ENCODE measurements at places on chromosomes 3 and 15.

- DNase-seq = no peak
Measured at GRCh38 chr3:187798531-187799530, 53.6 kb upstream of the BCL6 start.

- no peak for DNase-seq
Measured at GRCh38 chr3:151296226-151296625, 17.9 kb upstream of the P2RY14 start.

DNA sequence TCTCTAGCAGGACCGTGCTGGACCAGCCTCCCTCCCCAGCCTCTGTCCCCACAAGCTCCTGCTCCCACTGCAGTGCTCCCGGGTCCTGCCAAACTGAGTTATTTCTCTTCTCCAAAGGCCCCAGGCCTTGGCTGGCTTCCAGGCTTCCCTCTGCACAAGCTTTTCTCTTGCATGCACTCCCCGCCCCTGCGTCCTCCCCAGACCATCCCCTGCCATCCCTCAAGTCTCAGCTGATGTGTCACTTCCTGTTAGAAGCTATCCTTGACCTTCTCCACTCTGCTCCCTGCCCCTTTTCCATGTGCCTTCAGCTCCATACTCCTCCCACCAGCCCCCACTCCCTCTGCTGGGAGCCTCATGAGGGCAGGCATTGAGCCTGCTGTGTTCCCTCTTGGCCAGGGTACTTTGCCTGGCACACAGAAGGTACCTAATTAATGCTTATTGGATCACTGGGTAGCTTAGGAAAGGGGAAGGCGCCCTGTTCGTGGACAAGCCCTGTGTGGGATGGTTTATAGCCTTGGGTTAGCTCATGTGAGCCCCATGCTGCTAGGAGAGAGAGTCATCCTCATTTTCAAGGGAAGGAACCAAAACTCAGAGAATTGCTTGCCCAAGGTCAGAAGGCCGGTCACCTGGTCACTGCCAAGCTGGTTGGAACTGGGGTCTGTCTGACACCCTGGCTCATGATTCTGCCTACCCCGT is 56.4 kb downstream of the FEM1B start:
- peak; percentile 19 for DNase-seq

- DNase-seq = no peak
Measured at GRCh38 chr3:23869977-23870662, 46.7 kb downstream of the NKIRAS1 start.

GRCh38 chr3:175163686-175164085 is 304.6 kb downstream of the NAALADL2 start:
- DNase-seq = peak; percentile 52

- DNase-seq = no peak
Measured at GRCh38 chr15:92471288-92471687, 77.6 kb downstream of the ST8SIA2 start.

GRCh38 chr3:38549082-38549481 is 52.9 kb downstream of the EXOG start:
- DNase-seq = no peak

- DNase-seq = no peak
Measured at GRCh38 chr3:155618543-155618942, 126.3 kb downstream of the PLCH1 start.

DNA sequence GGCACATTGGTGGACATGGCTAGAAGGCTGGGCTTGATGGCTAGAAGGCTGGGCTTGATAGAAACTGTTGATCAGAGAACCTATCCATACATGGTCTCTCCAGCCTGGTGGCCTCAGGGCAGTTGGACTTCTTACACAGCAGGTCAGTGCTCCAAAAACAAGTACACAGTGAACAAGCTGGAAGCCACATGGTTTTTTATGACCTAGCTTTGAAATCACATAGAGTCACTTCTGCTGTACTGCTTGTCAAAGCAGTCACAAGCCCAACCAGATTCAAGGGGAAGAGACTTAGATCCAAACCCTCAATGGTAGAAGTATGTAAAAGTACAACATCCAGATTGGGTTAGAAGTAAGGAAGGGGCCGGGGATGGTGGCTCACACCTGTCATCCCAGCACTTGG is 89.4 kb upstream of the HES1 start:
- DNase-seq = no peak

- no peak for DNase-seq
Measured at GRCh38 chr3:120396469-120396868, 47.3 kb upstream of the LRRC58 start.

GRCh38 chr3:72171463-72171881 is 386.5 kb upstream of the PROK2 start:
- DNase-seq = no peak

- DNase-seq = no peak
Measured at GRCh38 chr3:5015056-5015455, 35.8 kb downstream of the BHLHE40 start.

DNA sequence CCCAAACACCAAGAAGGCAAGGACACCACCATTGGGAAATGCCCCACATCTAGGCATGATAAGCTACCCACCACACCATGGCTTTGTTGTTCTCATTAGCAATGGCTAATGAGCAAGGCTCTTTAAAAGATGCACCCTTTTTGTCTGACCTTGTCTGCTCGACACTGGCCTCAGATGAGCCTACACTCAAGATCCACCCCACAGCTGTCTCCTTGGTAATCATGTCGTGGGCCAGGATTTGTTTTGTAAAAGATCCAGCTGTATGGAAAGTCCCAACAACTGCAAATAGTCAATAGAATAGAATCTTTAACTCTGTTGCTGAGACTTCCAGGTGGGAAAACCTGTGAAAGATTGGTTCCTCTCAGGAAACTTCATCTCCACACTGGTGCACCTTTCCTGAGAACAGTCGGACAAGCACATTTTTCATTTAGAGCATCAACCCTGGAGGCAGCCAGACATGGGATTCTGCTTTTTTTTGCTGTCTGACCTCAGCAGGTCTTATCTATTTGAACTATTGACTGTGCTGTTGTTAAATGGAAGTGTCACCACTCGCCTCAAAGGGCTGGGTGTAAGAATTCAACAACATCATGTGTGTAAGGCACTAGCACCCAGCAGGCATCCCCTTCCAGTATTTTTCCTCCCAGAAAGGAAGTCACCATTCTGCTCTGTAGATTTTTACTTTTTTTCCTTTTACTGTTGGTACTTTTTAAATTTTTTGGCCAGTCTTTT is 35.5 kb downstream of the DUT start:
- no peak for DNase-seq
